ENCODE measurements at places on chromosomes 1 and 21.

GRCh38 chr1:115183158-115183557, 93.9 kb upstream of the TSPAN2 start:
- no peak for DNase-seq

DNA sequence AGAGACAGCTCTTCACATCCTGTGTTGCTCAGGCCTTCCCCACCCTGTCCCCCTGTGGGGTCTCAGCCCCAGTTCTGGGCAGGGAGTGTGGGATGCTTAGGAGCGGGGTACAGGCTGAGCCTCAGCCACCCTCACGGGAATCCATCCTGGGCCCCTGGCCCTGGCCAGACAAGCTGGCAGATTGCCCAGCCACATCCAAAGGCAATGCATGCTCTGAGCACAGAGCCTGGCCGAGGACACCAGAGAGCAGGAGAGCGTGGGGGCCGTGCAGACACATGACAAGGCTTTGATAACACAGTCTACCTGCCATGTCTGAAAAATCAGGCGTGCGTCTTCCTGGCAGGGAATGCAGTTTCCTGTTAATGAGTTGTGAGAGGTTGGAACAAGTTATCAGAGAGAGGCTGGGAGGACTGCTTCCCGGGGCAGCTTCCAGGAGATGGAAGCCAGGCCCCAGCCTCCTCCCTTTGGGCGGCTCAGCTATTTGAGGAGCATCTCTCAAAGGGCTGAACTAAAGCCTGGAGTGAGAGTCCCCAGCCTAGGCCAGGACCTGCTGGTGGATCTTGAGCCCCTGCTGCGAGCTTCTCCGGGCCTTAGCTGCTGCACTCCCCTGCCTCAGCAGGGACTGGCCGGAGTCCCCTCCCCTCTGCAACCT, 72.2 kb upstream of the SELENON start:
- no peak for DNase-seq

GRCh38 chr1:54645806-54646676, 4.5 kb downstream of the MROH7 start:
- DNase-seq = no peak

DNA sequence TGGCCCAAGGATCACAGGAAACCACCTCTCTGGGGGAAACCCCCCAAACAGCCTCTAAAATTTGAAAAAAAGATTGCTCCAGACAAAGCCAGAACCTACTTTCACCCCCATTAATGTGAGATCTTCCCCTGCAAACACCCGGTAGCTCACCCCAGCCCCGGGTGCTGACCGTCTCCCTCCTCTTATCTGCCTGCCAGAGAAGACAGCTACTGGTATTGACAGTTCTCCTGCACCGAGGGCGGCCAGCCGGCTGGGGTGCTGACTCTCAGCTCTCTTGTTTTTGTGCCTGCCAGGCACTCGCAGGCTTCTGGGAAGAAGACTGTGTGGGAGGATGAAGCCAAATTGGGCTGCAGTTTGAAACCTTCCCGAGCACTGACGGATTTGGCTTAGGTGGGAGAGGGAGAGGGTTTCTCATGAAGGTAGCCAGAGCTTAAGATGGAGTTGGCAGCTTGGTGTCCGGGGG, 48.2 kb downstream of the RASSF5 start:
- no peak for DNase-seq

DNA sequence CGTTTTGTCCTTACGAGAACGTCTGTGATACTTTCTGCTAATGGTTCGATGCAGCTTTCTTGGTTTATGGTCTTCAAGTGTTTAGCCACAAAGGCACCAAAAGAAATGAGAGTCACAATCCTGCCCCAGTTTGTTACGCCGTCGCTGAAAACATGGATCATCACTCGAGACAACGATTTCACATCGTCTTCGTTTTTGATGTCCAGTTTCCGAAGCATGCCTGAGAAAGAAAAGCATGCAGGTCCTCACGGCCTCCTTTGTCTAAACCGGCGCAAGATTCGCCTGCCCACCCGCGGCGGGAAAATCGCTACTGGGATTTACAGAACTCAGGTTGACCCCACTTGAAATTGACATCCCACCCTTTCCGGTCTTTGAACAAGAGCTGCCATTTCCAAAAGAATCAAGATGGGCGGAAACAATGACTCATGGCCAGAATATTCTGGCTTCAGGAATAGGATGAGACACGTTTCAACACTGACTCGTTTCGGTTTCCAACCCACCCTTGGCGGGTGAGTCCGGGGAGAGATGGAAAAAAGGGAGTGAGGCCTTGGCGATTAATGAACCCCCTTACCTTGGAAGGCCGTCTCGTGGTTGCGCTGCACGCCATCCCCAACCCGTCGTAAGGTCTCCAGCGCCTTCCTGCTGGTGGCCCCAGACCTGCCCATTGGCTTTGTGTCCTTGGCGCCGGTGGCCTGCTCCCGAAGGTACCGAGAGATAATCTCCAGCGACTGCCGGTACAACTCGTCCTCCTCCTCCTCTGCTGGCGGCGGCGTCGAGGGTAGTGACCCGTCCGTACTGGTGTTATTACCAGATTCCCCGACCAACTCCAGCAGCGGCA, 919 bp downstream of the MCL1 start:
- DNase-seq = peak; percentile 43

- no peak for DNase-seq
These were observed 200.1 kb downstream of the AMY1C start for GRCh38 chr1:103949779-103950178.

DNA sequence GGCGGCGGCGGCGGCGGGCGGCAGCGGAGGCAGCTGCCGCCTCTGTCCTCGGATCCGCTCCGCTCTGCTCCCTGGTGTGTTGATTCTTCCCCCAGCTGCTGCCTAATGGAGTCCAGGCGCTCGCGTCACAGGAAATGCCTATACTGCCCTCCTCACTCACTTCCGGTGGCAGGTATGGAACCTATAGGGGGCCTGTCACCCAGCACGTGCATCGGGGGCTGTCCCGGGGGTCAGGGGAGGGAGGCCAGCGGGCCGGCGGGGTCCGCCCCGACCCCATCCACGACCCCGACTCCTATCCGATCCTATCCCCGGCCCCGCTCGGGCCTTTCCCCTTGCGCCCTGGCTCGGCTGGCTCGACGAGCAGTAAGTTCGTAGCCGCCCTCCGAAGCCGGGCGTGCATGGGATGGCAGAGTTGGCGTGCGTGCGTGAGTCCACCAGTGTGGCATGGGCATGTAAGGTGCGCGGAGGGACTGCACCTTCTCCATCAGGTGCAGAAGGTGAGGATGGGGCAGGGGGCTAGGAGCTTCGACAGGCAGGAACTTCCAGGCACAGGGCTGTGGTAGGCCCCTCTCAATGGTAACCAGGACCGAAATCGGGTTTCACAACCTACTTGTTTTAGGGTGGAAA, at the start of gene WDR26:
Gene WDR26, minus strand, starts transcription at position 107 of the 627 bp plus-strand sequence.
- DNase-seq = peak; percentile 79

- peak; percentile 23 for DNase-seq
These were observed 258.0 kb downstream of the PTBP2 start for GRCh38 chr1:96979304-96980268.

All from NCI-H774 (cell line).